ENCODE measurements at places on chromosomes 7 and 10. TPM values are rescaled to one million over a fixed set of nuclear protein-coding genes. Genes with fewer than 3 reads are reported as not detected.

DNA sequence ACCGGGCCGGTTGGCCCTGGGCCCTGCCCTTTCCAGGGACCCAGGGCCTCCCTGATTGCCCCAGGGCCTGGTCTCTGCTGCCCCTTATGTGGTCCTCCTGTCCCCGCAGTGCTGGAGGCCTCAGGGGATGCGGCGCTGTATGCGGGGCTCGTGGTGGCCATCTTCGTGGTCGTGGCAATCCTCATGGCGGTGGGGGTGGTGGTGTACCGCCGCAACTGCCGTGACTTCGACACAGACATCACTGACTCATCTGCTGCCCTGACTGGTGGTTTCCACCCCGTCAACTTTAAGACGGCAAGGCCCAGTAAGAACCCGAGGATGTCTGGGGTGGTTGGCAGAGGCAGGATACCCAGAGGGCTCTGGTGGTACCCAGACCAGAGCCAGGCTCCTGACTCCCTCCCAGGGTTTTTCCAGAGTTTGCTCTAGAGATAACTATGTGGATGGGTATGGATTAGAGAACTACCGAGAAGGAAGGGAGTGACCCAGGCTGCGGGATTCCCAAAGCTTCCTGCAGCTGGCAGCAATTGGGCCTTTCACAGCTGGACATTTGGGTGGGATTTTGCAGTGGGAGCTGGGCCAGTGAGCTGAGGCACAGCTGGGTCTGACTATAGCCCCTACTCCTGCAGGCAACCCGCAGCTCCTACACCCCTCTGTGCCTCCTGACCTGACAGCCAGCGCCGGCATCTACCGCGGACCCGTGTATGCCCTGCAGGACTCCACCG lies 28.1 kb upstream of the SLC29A3 start:
- peaks cover 11% of the 10 kb centered on the region for H3K36me3 ChIP-seq
- DNase-seq: no peak
- no peak overlapping the region for H3K27ac ChIP-seq
- H3K4me3 ChIP-seq: no peak overlapping the region

DNA sequence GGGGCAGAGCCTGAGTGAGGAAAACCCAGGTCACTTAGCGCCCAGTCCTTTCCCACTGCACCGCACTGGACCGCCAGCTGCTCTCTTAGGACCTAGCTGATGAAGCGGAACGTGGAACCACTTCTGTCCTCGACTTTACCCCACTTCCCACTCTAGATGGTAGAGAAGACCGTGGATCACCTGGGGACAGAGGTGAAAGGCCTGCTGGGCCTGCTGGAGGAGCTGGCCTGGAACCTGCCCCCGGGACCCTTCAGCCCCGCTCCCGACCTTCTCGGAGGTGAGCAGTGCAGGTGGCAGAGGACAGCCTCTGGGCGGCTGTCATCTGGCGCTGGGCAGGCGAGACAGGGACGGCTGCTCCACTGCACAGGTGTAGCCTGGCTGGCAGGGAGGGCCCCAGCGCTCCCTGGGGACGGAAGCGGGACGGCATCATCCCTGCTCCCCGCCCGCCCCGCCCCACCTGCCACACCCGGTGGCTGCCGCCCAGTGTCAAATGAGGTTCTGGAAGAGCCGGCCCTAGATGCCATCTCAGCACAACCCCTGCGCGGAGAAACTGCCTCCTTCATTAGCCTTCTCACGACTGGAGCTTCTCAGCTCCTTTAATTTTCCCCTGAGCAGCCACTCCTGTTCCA lies 11.7 kb downstream of the PLAC9 start:
- no peak for DNase-seq
- peaks cover 13% of the 10 kb centered on the region for H3K27me3 ChIP-seq
- H3K36me3 ChIP-seq: peaks cover 7% of the 10 kb centered on the region
- peaks cover 4% of the 10 kb centered on the region for H3K4me1 ChIP-seq

The MAD1L1 gene
- total RNA-seq: 32.0 TPM

The NEUROG3 gene
- total RNA-seq: 0.93 TPM

DNA sequence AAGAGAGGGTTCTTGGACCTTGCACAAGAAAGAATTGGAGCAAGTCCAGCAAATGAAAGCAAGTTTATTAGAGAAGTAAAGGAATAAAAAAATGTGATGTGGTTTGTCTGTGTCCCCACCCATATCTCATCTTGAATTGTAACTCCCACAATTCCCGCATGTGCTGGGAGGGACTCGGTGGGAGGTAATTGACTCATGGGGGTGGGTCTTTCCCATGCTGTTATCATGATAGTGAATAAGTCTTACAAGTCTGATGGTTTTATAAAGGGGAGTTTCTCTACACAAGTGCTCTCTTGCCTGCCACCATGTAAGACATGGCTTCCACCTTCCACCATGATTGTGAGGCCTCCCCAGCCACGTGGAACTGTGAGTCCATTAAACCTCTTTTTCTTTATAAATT lies 39.2 kb upstream of the FZD9 start:
- H3K27me3 ChIP-seq: no peaks in the 10 kb centered on the region
- H3K4me3 ChIP-seq: no peak overlapping the region
- H3K27ac ChIP-seq: no peak overlapping the region
- H3K36me3 ChIP-seq: no peaks in the 10 kb centered on the region
- peaks cover 8% of the 10 kb centered on the region for H3K4me1 ChIP-seq

GRCh38 chr10:12679636-12680035 lies 321.9 kb downstream of the CCDC3 start:
- H3K36me3 ChIP-seq: no peaks in the 10 kb centered on the region
- no peaks in the 10 kb centered on the region for H3K4me1 ChIP-seq
- no peak for DNase-seq
- H3K27ac ChIP-seq: no peak overlapping the region
- no peak overlapping the region for H3K4me3 ChIP-seq

- no peaks in the 10 kb centered on the region for H3K4me1 ChIP-seq
- H3K27ac ChIP-seq: no peak overlapping the region
- H3K27me3 ChIP-seq: no peaks in the 10 kb centered on the region
- no peak for DNase-seq
These were observed 49.2 kb downstream of the MKX start for GRCh38 chr10:27696466-27696865.

The LIPN gene
- 0.24 TPM for total RNA-seq

GRCh38 chr7:33870120-33870519 lies 35.2 kb upstream of the BMPER start:
- no peak for DNase-seq
- H3K36me3 ChIP-seq: no peaks in the 10 kb centered on the region
- peaks cover 6% of the 10 kb centered on the region for H3K27me3 ChIP-seq

DNA sequence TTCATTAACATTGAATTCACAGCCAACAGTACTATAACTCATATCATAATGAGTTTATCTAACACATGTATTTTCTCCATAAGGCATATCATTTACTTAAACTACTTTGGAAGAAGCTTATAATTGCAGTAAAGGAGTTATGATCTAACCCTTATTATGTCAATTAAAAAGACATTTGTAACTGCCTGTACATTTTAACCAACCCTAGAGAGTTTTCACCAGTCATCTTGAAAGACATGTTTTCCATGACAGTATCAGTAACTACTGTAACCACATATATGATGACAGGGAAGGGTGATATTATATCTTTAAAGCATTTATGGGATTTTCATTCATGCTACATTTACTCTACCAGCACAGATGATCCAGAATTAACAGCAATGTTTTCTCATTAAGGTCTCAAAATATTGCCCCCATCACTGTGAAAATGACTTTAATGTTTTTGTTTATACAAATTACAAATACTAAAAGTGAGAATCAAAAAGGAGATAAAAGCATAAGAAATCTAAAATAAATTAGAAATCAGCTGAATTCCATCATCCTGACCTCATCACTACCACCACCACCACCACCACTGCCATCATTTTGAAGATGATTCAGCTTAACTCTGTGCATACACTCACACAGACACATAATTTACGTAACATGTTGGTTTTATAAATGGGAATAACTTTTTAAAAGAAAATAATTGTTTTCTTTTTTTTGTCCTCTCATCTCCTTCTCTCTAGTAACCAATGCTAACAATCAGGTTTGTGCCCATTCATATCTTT lies 53.6 kb downstream of the MKLN1 start:
- no peaks in the 10 kb centered on the region for H3K4me1 ChIP-seq
- no peak for DNase-seq

DNA sequence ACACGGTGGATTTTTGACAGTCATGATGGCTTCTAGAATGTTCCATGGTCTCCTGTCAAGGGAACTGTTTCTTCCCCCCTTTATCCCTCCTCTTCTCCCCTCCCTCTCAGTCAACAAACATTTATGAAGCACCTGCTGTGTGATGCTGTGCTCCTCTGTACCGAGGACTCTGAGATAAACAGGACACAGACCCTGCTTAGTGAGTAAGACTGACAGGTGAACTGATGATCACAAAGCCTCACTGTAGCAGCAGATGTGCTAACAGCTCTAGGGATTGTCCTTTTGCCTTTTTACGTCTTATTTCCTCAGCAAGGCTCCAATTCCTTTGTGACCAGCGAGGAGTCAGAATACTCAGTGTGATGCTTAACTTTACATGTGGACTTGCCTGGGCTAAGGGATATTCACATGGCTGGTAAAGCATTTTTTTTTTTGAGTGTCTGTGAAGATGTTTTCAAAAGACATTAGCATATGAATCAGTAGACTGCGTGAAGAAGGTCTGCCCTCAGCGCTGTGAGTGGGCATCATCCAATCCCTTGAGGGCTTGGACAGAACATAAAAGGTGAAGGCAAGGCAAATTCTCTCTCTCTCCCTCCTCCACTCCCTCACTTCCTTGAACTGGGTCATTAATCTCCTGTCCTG lies 170.1 kb downstream of the ADRA2A start:
- no peak for DNase-seq
- H3K27ac ChIP-seq: no peak overlapping the region
- H3K4me1 ChIP-seq: no peaks in the 10 kb centered on the region
- H3K4me3 ChIP-seq: no peak overlapping the region

GRCh38 chr7:20597339-20597738 lies 18.1 kb upstream of the ABCB5 start:
- no peak for DNase-seq
- H3K36me3 ChIP-seq: no peaks in the 10 kb centered on the region
- peaks cover 9% of the 10 kb centered on the region for H3K4me1 ChIP-seq
- no peak overlapping the region for H3K27ac ChIP-seq
- H3K4me3 ChIP-seq: no peak overlapping the region

DNA sequence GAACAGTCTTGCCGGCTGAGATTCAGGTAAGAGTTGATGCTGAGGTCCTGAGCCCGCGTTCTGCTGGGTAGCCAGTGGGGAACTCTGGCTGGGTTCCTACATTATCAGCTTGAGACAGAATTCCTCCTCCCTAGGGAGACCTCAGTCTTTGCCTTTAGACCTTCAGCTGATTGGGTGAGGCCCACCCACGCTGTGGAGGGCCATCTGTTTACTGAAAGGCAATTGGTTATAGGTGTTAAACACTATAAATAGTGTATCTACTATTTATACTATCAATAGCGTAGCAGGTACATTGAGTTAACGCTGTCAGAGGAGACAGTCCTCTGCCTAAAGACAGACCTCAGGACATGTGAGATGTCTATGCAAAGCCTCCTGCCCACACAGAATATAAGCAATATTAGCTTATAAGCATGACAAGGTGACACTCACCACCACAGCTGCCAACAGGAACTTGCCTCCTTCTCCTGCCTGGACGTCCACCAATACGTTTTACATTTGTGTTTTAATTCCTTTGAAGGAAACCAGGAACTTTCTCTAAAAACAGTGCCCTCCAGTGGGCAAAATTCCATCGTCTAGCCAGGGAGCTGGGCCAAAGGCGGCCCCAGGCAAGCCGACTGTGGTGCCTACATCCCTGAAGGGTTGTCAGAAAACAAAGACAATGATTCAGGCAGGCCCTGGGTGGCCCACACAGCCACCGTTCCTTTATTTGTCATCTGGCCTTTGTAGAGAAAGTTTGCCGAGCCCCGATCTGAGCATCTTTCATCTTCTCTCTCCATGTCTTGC lies 58.8 kb downstream of the INSIG1 start:
- no peaks in the 10 kb centered on the region for H3K4me1 ChIP-seq
- H3K4me3 ChIP-seq: no peak overlapping the region
- no peak for DNase-seq
- peaks cover 80% of the 10 kb centered on the region for H3K27me3 ChIP-seq

The STAMBPL1 gene
- 8.4 TPM for total RNA-seq

DNA sequence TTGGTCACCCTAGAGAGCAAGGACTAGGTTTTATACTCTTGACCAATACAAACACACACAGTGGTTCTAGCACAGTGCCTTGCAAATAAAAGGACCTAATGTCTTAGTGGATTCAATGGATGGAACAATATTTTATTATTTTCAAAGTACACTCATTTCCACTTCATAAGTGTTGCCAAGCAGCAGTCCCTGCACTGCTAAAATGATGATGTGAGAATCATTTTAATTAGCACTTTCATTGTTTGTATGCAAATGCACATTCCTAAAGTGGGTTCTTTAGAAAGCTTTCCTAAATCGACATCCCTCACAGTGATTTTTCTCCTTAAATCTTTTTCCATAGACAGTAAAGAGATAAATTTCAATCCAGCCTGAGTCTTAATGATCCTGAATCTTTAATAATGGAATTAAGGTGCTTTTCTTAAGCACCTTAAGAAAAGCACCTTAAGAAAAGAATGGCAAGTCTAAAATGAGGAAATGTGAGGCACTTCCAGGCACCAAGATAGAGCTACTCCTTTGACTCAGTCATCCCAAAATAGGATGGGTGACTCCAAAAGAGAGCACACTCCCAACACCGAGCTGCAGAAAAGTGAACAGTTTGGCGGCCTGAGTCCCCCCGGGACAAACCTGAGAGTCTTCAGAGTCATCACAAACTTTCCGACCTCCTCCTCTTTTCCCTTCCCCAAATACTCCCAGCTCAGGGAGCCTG lies 84.5 kb downstream of the SORBS1 start:
- peak overlapping the region; percentile 22 for H3K27ac ChIP-seq
- H3K36me3 ChIP-seq: no peaks in the 10 kb centered on the region
- H3K4me3 ChIP-seq: no peak overlapping the region
- H3K4me1 ChIP-seq: peaks cover 32% of the 10 kb centered on the region
- no peaks in the 10 kb centered on the region for H3K27me3 ChIP-seq
- no peak for DNase-seq

The MRPS33 gene
- total RNA-seq: 74.6 TPM

GRCh38 chr10:112564337-112564736 lies 117.3 kb downstream of the VTI1A start:
- H3K27me3 ChIP-seq: no peaks in the 10 kb centered on the region
- H3K27ac ChIP-seq: no peak overlapping the region
- no peak for DNase-seq
- H3K36me3 ChIP-seq: no peaks in the 10 kb centered on the region
- peaks cover 10% of the 10 kb centered on the region for H3K4me1 ChIP-seq

DNA sequence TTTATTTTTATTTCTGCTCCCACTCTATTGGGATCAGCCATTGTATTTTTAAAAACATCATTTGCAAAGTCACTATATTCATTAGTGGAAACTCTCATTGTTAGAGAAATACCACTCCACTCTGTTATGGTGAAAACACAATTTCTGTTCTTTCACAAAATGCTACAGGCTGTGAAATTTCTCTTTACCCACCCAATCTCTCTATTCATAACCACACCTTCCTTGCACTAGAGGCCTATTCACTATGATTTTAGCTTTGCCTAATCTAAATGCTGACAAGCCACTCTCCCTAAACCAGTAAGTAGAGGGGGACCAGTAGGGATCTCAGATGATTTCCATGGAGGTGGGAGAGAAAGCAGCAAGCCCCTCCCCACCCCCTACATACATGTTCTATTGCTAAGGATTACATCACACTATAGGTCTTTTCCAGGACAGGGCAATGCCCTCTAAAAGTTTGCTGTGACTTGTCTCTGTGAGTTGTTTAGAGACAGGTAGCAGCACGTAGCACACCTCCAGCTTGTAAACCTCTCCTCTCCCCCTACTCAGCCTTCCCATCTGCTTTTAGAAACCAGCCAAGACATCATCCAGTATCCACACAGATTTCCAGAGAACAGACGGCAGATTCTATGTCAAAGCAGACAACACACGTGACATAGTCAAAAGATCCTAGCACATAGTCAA lies 58.3 kb upstream of the PPP1R3C start:
- H3K27ac ChIP-seq: no peak overlapping the region
- H3K27me3 ChIP-seq: no peaks in the 10 kb centered on the region
- peaks cover 4% of the 10 kb centered on the region for H3K4me1 ChIP-seq
- H3K36me3 ChIP-seq: no peaks in the 10 kb centered on the region
- DNase-seq: no peak

The METTL2B gene
- total RNA-seq: 36.8 TPM

Data from type B pancreatic cell (in vitro differentiated cells).